ENCODE measurements at places on chromosomes 12 and 14. TPM values are rescaled to one million over a fixed set of nuclear protein-coding genes. Genes with fewer than 3 reads are reported as not detected.

TCP11L2 gene
- total RNA-seq: 42.7 TPM

TOGARAM1 gene
- total RNA-seq: 20.7 TPM

RNASE3 gene
- not detected for total RNA-seq

GZMH gene
- total RNA-seq: not detected

ARHGAP9 gene
- total RNA-seq: 2.1 TPM

SERPINA12 gene
- total RNA-seq: not detected

OTX2 gene
- total RNA-seq: not detected

SPTB gene
- total RNA-seq: 0.26 TPM

TRPV4 gene
- total RNA-seq: 1.3 TPM

CCDC184 gene
- 0.32 TPM for total RNA-seq

GRCh38 chr14:41642367-41642766 lies 35.7 kb downstream of the LRFN5 start:
- DNase-seq: no peak

- no peak for DNase-seq
These were observed 498.2 kb downstream of the GLT1D1 start for GRCh38 chr12:129351481-129351880.

GRCh38 chr14:88933191-88933590 lies 108.7 kb downstream of the TTC8 start:
- no peak for DNase-seq

GRCh38 chr12:59186451-59186850 lies 266.1 kb upstream of the LRIG3 start:
- no peak for DNase-seq

DNA sequence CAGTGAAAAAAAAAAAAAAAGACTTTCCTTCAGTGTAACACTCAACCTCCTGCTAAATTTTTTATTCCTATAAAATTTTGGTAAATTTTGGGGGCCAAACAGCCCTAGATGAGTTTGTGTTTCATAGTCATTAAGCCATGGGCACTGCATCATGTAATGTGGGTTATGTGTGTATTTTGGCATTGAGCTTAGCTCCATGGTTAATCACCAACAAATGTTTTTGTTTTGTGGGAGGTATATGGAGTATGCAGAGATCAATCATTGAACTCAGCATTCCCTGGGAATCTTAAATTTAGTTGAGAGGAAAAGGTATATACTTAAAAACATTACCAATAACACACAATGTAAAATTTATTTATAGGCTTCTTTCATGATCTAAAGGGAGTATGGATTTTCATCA lies 8.5 kb upstream of the ARMH4 start:
- no peak for DNase-seq

DNA sequence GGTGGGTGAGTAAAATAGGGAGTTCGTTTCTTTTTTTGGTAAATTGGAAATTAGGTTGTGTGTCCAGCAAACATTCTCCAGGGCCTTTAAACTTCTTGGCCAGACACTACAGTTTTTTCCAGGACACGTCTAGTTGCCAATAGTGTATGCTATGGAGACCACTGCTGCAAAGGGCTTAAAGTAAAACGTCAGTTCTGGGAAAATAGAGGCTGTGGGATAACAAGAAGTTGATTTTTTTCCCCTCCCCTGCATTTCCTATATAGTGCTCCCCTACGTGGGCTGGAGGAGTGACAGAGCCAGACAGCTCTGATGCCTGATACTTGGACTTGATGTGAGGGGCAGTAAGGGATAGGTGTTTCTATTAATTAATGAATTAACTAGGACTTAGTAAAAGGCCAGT lies 2.4 kb downstream of the ACVR1B start:
- no peak for DNase-seq

DNA sequence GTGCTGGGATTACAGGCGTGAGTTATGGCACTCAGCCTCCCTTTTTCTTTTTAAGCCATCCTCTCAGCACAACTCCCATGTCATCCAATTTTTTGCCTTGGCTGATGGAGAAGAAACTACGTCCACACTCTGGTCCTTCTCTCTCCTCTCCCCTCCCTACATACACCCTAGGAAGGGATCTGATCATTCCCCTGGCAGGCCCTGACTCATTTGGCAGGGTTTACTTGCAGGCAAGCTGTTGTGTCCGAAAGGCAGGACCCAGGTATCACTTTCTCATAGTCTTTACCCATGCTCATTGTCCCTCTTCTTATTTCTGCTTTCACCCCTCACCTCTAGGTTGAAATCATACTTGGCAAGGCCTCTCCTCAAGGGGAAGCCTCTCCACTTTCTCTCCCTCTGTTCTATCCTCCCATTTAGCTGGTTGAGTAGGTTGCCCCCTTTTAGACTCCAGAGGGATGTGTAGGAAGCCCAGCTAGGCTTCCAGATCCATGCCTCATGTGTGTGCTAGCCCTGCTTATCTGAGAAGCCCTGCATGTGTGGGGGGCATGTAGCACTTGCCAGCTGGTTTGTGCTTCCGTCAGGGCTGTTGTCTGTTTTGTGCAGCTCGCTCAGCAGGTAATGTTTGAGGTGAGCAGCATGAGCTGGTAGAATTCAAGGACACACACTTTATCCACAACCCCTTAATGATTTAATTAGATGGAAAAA lies 14.8 kb downstream of the GPR19 start:
- no peak for DNase-seq

- no peak for DNase-seq
These were observed 683.4 kb downstream of the SLC16A7 start for GRCh38 chr12:60279221-60279620.

DNA sequence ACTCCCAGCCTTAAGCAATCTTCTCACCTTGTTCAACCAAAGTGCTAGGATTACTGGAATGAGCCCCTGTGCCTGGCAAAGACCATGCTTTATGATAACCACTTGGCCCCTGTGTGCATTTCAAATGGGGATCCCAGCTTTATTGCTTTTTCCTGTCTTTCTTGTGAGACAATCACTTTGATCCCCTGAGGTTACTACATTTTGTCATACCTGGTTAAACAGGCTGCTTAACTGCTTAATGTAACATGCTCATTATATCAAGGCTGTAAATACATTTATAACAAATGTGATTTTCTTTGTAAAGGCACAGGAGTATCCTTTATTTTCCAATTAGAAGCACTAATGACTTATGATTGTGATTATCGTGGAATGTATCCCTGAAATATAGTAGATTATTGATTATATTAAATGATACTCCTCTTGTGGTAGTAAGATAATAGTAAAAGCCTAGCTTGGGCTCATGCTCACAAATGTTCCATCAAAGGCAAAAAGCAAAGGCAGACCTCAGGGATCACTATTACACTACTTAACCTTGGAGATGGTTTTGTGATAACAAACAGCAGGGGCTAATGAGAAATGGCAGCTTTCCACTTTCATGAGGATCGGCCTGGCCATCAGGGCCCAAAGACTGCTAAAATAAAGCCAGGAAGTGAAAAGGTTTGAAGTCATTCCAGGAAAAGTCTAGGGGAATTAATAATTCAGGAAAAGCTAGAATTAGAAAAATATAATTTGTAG lies 290.8 kb upstream of the MDGA2 start:
- no peak for DNase-seq

- no peak for DNase-seq
These were observed 412.5 kb downstream of the RMST start for GRCh38 chr12:97875064-97875463.

- DNase-seq: no peak
These were observed 257.6 kb downstream of the EGLN3 start for GRCh38 chr14:33693237-33693636.

GRCh38 chr12:57131896-57132744 lies 3.8 kb downstream of the LRP1 start:
- no peak for DNase-seq

GRCh38 chr14:74580275-74580672 lies 31.8 kb downstream of the LTBP2 start:
- DNase-seq: no peak

- no peak for DNase-seq
These were observed 13.1 kb downstream of the ZDHHC22 start for GRCh38 chr14:77128414-77128891.

DNA sequence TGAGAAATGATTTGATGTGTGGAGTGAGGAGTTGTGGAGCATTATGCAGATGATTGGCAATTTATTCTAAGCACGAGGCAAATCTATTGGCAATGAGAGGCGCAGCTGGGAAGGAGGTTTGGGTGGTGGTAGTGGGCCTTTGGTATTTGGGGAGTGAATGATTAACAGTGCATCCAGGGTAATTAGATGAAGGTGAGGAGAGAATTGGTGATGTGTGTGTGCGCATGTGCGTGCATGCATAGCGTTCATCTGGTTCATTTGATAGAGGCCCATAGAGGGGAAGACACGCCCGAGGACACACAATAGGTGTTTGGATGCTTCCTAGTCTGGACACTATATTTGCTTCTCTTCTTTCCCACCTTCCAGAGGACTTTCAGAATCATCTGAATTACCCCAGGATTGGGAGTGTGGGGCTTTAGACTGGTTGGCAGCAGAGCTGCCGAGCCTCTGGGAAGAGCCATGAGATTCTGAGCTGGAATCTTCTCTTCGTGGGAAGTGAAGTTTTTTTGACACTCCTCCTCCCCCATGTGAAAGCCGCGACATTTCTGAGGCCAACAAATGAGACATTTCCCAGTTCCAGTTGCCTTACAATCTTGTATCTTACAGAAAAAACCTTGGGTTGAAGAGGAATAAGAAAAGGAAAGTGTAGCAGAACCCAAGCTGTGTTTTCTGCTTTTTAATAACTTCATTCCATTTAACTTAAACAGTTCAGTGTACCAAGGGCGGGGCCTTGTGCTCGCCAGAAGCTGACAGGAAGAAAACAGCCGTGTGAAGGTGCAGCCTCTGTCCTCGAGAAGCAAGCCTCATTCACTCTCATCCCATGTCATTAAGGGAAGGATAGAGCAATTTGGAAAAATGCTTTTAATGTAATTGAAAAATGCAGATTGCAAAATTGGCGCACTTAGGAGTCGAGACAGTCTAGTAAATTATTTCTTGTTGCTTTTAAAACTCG lies 65.2 kb downstream of the SLC25A47 start:
- DNase-seq: no peak

- no peak for DNase-seq
These were observed 355.6 kb downstream of the LRIG3 start for GRCh38 chr12:58564721-58565120.

GRCh38 chr12:78457938-78458337 lies 406.6 kb upstream of the SYT1 start:
- no peak for DNase-seq

DNA sequence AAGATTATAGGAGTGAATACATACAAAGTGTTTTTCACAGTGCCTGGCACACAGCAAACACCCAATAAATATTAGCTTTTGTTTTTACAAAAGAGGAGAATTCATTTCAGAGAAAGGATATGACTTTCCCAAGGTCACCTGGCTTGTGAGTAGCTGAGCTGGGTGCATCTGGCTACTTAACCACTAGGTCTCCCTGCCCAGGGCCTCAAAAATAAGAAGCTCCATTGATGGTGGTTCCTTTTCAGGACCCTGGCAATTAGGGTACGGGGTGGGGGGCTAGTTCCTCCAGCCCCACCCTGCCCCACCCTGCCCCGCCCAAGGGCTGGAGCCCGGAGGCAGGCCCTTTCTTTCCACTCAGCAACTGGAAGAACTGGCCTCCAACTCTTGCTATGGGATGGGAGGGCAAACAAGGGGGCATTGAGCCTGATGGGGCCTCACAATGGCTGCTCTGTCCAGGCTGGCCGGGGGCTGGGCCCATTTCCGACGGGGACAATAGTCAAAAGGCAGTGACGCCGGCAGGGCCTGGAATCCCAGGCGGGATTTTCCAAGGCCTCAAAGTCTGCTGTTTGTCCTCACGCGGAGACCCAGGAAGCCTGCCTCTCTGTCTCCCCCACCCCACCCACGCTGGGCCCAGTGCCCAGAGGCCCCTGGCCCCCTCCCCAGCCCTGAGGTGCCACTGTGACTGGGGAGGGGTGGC lies 8.2 kb upstream of the ATG101 start:
- DNase-seq: no peak

DNA sequence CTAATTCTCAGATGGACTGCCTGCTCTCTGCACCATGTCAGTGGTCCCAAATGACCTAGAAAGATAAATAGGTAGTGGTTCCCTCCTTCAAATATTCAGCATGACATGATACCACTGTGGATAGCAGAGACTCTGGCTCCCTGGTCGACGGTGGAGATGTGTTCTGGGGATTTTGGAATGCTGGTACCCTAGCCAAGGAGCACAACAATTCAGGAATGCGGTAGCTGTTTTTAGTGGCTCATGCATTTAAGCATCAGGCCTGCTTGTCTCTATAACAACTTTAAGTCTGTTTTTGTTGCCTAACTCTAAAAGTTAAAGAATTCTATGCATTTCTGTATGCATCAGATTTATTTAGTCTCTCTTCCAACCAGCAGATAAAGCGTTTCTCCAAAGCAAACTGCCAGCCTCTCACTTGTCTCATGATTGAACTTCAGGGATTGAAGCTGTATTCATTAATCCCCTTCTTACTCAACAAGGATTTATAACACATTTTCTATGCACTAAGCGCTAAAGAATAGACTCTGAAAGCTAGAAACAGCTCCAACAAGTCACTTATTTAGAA lies 164.9 kb upstream of the BMP4 start:
- no peak for DNase-seq

- no peak for DNase-seq
These were observed 984.0 kb upstream of the TMEM132C start for GRCh38 chr12:127282786-127283565.

DNA sequence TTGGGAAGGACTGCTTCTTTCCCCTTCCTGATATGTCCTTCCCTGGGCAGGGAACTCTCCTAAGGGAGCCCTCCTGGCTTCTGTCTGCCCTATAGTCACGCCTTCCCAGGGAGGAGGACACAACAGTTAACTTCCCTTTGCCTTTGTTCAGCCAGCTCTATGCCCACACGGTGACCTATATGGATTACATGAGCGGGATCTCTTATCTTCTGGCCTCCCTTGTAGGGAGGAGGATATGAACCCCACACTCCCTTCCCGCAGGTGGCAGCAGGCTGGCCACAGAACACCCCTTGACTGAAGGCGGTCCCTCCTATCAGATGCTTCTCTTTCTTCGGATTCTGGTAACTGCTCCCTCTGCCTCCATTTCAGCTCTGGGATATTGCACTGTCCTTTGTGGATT lies 135.6 kb upstream of the MAX start:
- no peak for DNase-seq

DNA sequence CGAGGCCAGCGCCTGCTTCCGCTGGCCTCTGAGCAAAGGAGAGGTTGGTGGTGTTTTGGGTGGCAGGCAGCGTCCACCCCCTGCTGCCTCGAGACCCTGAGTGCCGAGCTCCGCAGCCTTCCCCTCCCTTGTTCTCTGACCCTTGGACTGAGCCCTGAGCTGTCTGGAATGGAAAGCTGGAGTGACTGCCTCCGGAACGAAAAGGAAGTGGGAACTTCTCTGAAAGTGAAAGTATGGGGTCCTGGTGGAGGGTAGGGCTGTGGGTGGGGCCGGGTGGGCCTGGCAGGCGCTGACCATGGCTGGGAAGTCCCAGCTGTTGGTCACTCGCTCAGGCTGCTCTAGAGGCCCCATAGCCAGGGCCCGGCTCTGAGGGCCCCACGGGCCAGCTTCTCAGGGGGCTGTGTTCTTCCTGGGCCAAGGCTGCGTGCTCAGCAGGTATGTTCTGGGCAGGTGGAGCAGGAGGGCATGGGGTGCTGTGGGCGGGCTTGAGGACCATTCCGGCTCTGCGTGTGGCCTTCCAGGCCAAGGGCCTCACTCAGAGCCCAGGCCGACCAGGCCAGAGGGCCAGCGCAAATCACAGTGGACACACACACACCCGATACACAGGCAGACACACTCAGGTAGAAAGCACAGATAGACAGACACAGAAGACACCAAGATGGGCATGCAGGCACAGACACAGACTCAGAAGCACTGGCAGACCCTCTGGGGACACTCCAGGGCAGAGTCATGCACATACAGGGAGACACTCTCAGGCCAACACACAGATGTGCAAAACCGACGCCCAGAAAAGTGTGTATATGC lies at the start of gene EXOC3L4:
Gene EXOC3L4, plus strand, starts transcription at position 320 of the 804 bp plus-strand sequence. CDS start 5,495 bp downstream, outside the sequence.
- no peak for DNase-seq

- DNase-seq: no peak
These were observed 102.1 kb downstream of the KCNH5 start for GRCh38 chr14:62943202-62943601.

GRCh38 chr12:61490526-61491498 lies 769.4 kb upstream of the USP15 start:
- DNase-seq: no peak

Data from osteocyte (in vitro differentiated cells).